T follicular helper cell (primary cell): ENCODE measurements at places on chromosomes 3 and 15.

DNA sequence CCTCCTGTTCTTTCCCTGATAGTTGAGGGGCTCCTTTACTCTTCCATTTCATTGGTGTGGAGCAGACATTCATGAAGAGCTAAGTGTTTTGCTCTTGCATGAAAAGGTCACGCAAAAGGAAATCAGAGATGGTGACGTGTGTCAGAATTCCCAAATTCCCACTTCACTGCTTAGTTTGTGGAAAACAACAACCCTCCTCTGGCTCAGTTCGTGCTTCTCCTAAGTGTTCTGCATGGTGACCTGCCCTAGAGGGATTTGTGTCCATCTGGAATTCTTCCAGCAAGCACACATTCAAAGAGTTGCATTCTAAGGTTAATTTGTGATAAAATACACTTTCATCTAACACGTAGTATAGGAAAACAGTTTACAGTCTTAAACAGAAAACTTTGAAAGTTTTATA lies 95.6 kb downstream of the IMPG2 start:
- no peak for DNase-seq

DNA sequence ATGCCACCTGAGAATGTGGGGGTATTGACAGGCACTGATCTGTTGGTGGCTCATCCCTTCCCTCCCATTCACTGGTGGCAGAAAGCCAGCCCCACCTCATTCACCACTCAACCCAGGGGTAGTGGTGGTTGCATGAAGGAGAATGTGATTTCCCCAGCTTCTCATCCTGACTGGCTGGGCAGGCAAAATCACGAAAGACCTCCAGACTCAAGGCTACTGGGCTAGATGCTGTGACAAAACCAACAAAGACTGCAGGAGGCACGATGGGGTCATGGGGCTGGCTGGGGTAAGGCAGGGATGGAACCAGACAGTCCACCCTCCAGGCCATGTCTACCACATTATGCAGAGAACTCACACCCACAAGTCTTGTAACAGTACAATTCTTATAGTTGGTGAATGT lies 33.9 kb downstream of the FSTL1 start:
- DNase-seq: no peak

DNA sequence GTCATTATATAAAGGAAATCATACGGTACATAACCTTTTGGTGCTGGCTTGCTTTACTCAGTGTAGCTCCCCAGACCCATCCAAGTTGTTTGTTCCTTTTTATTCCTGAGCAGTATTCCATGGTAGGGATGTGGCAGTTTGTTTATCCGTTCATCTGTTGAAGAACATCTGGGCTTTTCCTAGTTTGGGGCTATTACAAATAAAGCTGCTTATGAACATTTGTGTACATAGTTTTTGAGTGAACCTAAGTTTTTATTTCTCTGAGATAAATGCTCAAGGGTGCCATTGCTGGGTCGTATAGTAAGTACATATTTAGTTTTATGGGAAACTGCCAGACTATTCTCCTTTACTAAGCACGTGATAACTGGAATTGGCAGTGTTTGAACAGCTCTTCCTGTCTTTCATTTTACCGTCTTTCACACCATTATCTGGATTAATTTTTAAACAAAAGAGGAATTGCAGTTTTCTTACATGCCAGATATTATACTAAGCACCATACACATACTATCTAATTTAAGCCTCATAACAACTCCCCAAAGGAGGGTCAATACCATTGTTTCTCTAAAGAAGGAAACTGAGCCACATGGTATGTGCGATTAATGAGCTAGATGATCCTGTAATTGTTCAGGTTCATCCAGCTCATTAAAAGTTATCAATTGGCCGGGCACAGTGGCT lies 85.6 kb downstream of the PTPRG start:
- DNase-seq: no peak

- peak; percentile 48 for DNase-seq
Measured at GRCh38 chr3:16311960-16312451, 47.0 kb downstream of the OXNAD1 start.

DNA sequence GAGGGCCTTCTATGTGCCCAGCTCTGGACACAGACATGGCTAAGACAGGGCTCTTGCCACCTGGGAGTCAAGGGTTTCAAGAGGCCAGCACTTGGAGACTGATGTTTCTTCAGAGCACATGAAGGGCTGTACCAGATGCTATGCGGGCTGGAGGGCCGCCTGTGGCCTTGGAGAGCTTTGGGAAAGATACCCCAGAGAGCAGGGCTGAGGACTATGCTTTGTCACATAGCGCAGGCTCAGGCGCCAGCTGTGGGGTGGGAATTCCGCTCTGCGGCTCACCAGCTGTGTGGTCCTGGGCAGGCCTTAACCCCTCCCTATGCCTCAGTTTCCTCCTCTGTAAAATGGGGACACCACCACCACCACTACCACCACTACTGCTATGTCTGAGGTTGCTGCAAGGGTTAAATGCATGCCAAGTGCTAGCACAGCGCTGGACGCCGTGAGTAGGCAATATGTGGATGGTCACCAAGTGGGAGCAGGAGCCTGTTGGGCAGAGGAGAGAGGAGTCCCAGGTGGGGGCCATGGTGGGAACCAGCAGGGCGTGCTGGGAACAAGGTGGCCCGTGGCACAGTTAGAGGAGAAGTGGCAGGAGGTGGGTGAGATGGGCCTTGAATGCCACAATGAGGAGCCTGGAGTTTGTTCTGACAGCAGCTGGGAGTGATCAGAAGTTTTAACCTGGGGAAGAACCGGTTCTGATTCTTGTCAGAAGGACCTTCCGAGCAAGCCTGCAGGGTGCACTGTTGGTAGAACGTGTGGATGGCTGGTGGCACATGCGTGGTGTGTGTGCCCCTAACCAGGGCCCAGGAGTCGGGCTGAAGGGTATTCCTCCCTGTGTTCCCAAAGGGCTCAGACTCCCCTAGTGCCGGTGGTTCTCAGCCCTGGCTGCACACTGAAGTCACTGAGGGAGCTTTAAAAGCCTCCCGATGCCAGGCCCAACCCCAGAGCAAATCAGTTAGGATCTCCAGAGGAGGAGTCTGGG lies 41.7 kb downstream of the FEM1B start:
- DNase-seq: no peak

- DNase-seq: no peak
Measured at GRCh38 chr15:94858011-94858410, 626.6 kb downstream of the MCTP2 start.

GRCh38 chr15:51185213-51186159 lies 90.8 kb upstream of the TNFAIP8L3 start:
- no peak for DNase-seq

DNA sequence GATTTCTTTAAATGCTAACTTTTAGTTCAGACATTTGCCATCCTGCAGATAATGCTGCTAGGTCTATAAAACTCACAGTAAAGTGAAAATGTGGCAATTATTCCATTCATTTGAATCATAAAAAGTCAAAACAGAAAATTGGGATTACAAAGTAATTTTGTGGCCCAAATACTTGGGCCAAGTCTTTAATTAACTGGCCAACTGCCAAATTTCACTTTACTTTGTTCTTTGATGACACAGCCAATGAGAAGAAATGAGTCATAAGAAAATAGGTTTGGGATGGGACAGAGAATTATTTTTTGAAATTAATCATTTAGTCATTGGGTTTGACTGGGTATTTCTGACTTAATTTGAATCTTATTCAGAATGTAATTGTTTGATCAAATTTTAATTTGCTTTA lies 89.8 kb upstream of the SLC2A2 start:
- DNase-seq: no peak

- peak; percentile 2 for DNase-seq
Measured at GRCh38 chr3:158434412-158435038, 136.5 kb upstream of the MLF1 start.

GRCh38 chr3:181713280-181713647 lies 1.5 kb downstream of the SOX2 start:
- DNase-seq: no peak

DNA sequence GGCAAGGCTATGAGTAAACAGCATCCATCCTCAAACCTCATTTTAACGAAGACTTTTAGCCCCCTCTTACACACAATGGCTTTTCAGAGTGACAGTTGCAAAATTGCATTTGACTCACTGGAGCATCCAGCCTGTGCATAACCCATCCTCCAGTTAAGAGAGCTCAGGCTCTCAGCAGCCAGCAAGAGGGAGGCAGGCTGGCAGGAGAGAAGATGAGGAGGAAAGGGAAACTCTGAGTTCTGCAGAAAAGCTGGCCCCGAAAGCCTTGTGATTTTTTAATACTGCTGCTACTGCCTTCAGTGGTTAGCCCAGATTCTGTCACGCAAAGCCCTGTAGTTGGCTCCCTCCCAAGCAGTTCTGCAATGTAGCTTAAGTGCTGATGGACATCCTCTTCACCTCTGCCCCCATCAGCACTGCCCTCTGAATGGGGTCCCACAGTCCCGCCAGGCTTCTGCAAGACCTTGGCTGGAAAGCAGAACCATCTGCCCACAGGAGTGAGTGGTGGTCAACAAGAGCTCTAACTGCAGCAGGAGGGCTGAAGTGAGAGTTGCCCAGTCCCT lies 371.3 kb downstream of the EPHB1 start:
- DNase-seq: no peak

DNA sequence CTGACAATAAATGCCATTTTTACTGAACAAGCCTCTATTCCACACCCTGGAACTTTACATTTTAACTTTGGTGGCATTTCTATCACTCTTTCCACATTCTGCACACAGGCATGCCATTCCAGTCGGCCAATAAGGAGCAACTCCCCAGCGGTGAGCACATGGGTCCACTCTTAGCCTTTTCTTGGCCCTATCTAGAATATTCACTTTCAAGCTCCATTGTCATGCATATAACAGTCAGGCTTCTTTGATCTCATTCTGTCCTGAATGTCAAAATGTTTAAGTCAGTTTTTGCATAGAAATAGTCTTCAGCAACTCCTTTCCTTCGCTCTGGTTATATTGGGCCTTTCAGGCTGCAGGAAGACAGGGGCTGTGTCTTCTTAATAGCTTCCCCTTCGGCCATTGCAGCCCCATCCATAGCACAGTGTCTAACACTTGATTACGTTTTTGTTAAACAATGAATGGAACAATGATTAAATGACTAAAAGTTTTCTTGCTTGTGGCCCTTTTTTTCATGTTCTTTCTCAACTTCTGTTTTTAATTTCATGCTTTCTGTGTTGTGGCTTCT lies 427.3 kb downstream of the MFSD1 start:
- DNase-seq: no peak

GRCh38 chr15:68586274-68586961 lies 7.6 kb downstream of the CORO2B start:
- DNase-seq: no peak

DNA sequence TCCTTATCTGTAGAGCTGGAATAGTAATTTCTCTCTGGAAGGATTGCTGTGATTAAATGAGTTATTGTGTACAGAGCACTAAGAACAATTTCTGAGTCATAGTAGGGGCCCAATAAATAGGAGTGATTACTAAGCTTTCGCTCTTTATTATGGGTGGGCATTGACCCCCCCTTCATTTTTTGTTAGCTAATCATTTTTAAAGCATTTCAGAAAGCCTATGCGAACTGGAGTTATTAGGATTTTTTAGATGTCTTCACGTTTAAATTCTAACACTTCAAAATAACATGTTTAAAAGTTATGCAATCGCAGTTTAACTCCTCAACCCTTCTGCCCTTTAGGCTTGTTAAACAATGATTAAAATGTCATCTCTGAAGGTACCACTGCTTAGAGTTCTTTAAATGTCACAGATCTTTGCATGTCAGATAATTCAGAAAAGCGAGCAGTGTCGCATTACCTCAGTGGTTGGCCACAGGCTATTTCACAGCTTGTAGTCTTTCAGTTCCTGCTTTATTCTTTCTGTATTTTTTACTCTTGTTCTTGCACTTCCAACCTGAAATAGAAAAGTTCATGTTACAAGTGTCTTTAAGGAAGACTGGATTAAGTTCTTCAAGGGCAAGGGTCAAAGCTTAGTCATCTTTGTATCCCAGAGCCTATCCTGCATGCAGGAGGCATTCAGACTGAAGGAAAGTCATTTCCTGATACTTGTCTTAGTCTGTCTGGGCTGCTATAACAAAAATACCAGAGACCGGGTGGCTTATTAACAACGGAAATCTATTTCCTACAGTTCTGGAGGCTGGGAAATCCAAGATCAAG lies 102.9 kb downstream of the FNDC3B start:
- DNase-seq: no peak

- DNase-seq: no peak
Measured at GRCh38 chr3:12400616-12401194, 83.6 kb upstream of the TSEN2 start.

DNA sequence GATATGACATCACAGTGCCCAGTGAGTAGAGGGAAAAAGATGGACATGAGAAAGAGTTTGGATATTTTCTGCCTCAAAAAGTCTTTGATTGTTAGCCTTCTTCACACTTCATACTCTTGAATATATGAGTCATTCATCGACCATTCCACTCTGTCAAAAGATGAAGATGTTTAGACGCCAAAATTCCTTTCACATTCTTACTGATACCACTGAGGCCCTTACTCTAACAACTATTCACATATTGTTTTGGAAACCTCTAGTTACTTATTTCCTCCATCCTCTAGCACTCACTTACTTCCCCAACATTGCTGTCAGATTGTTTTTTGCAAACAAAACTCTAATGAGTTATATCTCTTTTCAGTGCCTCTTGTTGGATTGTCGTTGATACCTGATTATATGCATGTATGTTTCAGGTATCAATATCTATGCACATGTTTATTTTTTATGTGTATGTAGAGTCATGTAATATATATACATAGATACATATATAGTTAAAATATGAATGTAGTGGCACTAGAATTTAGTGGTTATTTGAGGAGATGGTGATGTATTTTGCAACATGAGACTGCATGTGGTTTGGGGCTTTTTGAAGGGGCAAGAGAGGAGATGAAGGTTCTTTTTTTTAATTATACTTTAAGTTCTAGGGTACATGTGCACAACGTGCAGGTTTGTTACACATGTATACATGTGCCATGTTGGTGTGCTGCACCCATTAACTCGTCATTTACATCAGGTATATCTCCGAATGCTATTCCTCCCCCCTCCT lies 40.0 kb upstream of the OR5H6 start:
- DNase-seq: no peak

DNA sequence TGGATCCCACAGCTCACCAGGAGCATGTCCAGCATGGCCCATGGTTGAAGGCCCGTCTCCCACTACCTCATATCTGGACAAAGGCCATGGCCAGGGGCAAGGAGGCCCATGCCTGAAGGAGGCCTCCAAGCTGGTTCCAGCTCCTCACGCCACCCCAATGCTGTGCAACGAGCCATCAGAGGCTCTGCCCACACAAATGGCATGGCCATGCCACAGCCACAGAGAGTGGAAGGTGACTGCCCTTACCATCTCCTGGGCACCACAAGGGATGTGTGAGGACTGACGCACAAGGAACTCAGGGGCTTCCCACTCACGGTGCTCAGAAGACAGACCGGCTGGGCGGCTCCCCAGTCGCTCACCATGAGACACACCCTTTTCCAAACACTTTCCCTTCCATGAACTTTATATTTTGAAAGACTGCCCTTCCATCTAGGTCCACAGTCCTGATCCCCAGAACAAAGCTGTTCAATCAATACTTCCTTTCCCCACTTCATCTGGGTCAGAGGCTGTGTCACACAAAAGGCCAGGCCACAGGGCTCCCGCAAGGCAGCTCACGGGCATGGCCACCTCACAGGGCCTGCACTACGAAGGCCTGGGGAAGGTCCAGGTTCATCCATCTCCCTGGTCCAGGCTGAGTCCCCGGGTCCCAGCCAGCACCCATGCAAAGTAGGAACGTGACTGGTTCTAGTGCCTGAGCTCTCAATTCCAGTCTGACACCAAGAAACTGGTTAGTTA lies 66.4 kb downstream of the CYFIP1 start:
- no peak for DNase-seq
